ENCODE measurements at places on chromosomes 6 and 20. TPM values are rescaled to one million over a fixed set of nuclear protein-coding genes. Genes with fewer than 3 reads are reported as not detected.

- DNase-seq, result no peak
Measured at GRCh38 chr6:53532942-53533341, 12.0 kb downstream of the GCLC start.

Gene SLC44A4
- polyA plus RNA-seq, result 4.2 TPM

Gene HFE
- 9.4 TPM for polyA plus RNA-seq

- DNase-seq, result no peak
Measured at GRCh38 chr6:89793586-89793985, 26.0 kb downstream of the MDN1 start.

- DNase-seq, result no peak
Measured at GRCh38 chr6:20463396-20463795, 61.7 kb downstream of the E2F3 start.

- no peak for DNase-seq
Measured at GRCh38 chr20:56223352-56223751, 25.2 kb upstream of the MC3R start.

DNA sequence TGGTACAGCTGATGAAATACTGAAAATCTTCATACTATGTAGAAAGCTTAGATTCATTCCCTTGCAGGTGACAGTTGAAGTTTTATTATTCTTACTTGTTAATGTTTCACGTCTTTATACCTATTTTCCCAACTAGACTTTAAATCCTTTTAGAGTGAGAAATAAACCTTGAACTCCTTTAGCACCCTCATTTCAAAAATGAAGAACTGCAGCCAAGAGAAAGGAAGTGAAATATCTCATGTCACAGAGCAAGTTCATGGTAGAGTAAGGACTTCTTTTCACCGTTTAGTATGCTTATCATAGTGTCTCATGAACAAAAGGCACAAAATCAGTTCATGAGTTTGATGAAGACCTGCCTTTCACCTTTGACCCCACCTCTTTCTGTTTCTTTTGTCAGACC, 38.5 kb downstream of the ORC3 start:
- DNase-seq, result no peak

DNA sequence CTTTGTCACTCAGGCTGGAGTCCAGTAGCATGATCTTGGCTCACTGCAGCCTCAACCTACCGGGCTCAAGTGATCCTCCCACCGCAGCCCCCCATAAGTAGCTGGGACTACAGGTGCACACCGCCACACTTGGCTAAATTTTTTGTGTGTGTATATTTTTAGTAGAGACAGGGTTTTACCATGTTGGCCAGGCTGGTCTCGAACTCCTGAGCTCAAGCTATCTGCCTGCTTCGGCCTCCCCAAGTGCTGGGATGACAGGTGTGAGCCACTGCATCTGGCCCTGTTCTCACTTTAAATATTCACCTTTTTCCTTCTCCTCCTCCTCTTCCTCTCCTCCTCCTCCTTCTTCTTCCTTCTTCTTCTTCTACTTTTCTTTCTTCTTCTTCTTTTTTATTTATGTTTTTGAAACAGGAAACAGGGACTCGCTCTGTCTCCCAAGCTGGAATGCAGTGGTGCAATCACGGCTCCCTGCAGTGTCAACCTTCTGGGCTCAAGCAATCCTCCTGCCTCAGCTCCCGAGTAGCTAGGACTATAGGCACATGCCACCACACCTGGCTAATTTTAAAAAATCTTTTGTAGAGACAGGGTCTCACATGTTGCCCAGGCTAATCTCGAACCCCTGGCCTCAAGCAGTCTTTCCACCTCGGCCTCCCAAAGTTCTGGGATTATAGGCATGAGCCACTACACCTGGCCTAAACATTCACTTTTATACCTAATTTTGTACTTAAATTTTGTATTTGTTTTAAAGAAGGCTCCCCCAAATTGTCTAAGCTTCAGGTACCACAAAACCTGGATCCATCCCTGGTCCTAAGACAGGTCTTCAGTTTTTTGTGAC, 47.2 kb upstream of the NCOA3 start:
- DNase-seq, result no peak

- no peak for DNase-seq
Measured at GRCh38 chr20:1945134-1945618, 48.7 kb downstream of the PDYN start.

DNA sequence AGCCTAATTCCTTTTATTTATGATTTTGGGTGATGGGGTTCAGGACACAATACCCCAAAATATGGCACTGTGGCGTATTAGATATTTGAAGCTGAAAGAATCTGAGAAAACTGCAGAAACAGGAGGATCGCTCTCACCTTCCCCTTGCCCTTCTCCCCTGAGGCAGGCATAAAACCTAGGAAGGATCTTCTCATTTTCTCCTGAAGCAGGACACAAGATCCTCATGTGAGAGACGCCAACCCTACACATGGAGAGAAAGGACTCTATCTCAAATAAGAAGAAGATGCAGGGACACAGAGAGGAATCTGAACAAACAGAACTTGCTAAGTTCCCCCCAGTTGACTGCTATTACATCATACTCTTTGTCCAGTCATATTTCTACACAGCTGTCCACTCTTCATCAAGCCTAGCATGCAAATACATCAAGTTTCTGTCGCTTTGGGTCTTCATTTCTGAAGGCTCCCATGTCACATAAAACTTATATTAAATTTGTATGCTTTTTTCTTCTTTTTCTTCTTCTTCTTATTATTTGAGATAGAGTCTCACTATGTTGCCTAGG, 109.0 kb downstream of the DTNBP1 start:
- DNase-seq, result no peak
